Activated naive CD8-positive, alpha-beta T cell treated with anti-CD3 and anti-CD28 coated beads for 36 hours (primary cell): ENCODE measurements at places on chromosomes 3 and 15. TPM values are rescaled to one million over a fixed set of nuclear protein-coding genes. Genes with fewer than 3 reads are reported as not detected.

FBXO40 gene
- not detected for total RNA-seq

TMPRSS7 gene
- total RNA-seq = not detected

MCF2L2 gene
- total RNA-seq = 1.9 TPM

DNA sequence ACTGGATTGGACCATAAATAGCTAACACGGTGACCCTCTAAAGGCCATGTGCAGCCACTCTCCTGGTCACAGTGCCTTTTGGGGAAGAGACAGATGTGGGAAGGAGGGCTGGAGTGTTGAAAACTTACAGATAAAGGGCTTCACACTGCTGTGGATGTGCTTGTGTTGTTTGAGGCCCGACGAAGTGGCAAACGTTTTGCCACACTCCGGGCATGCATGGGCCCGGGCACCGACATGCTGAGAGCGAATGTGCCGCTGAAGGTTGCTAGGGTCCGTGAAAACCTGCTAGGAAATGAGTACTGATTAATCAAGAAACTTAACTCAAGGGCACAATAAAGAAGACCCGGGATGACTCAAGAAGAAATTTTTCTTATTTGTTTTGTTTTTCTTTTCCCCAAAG is 542.6 kb downstream of the MECOM start:
- no peak overlapping the region for H3K27ac ChIP-seq
- no peak overlapping the region for H3K4me3 ChIP-seq
- no peaks in the 10 kb centered on the region for H3K36me3 ChIP-seq
- H3K27me3 ChIP-seq = peaks cover 4% of the 10 kb centered on the region
- no peaks in the 10 kb centered on the region for H3K4me1 ChIP-seq

GRCh38 chr15:71716990-71717389 is 93.4 kb upstream of the NR2E3 start:
- no peak overlapping the region for H3K4me3 ChIP-seq
- H3K36me3 ChIP-seq = no peaks in the 10 kb centered on the region
- H3K27me3 ChIP-seq = peaks cover 19% of the 10 kb centered on the region
- no peaks in the 10 kb centered on the region for H3K4me1 ChIP-seq
- DNase-seq = no peak
- H3K27ac ChIP-seq = no peak overlapping the region

DNA sequence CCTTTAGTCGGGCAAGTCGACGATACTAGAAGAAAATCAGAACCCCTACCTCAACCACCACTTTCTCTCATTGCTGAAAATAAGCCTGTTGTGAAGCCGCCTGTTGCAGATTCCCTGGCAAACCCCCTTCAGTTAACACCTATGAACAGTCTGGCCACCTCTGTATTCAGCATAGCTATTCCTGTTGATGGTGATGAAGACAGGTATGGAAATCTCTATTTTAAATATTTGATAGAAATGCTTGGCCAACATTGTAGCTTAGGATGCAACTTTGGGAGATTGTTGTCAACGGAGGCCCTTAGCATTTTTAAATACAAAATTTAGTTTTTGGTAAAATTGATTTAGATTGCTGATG is 3.0 kb downstream of the TSC22D2 start:
- peaks cover 44% of the 10 kb centered on the region for H3K4me1 ChIP-seq
- DNase-seq = no peak

DNA sequence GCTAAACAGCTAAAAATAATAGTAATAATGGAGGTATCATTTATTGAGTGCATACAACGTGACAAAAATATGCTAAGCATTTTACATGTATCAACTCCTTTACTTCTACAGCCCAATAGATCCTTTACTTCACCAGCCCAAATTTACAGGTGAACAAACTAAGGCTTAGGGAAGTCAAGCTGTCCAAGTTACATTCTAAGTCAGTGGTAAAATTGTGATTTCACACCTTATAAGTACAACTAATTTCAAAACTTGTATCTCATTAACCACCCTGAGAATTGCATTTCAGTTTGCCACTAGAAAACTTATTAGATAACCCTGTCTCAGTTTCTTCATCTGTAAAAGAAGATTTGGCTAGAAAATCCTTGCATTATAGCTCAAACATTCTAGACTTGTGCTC is 10.7 kb downstream of the SLC33A1 start:
- peaks cover 29% of the 10 kb centered on the region for H3K4me1 ChIP-seq
- peaks cover 8% of the 10 kb centered on the region for H3K36me3 ChIP-seq
- H3K4me3 ChIP-seq = no peak overlapping the region
- no peak for DNase-seq
- no peaks in the 10 kb centered on the region for H3K27me3 ChIP-seq

- no peaks in the 10 kb centered on the region for H3K27me3 ChIP-seq
- H3K27ac ChIP-seq = no peak overlapping the region
- no peaks in the 10 kb centered on the region for H3K4me1 ChIP-seq
- H3K36me3 ChIP-seq = no peaks in the 10 kb centered on the region
- H3K4me3 ChIP-seq = no peak overlapping the region
- DNase-seq = no peak
Observed at GRCh38 chr3:83033133-83033532, 1271.7 kb upstream of the GBE1 start.

DNA sequence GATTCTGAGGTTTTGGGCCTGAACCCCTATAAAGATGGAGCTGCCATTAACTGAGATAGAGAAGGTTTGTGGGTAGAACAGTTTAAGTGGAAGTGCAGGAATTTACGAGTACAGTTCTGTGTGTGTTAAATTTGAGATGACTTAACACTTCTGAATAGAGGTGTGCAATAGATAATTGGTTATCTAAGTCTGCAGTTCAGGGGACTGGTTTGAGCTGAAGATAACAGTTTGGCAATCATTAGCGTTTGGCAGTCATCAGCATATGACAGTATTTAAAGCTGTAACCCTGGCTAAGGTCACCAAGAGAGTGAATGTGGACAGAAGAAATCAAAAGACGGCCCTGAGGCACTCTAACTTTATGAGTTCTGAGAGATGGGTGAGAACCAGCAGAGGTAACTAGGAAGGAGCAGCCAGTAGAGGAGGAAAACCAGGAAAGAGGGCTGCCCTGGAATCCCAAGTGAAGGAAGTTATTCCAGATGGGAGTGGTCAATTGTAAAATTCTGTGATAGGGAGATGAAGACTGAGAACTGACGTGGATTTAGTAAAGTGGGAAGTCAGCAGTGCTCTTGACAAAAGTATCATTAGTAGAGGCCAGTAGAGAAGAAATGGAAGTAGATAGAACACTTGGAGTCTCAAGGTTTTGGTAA is 8.1 kb downstream of the MYNN start:
- peak overlapping the region; percentile 39 for H3K27ac ChIP-seq
- DNase-seq = no peak
- H3K4me3 ChIP-seq = no peak overlapping the region
- no peaks in the 10 kb centered on the region for H3K27me3 ChIP-seq
- H3K4me1 ChIP-seq = peaks cover 42% of the 10 kb centered on the region

DNA sequence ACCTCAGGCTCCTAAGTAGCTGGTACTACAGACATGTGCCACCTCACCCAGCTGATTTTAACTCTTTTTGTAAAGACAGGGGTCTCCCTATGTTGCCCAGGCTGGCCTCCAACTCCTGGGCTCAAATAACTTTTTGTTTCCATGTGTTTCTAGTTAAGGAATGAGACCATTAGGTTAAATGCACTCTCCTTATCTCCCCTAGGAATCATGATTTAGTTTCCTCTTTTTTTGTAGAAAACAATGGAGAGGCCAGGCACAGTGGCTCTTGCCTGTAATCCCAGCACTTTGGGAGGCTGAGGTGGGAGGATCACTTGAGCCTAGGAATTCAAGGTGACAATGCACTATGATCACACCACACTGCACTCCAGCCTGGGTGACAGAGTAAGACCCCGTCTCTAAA is 198.8 kb upstream of the C2CD4B start:
- H3K27me3 ChIP-seq = peaks cover 49% of the 10 kb centered on the region
- no peak overlapping the region for H3K27ac ChIP-seq
- H3K4me3 ChIP-seq = no peak overlapping the region
- H3K36me3 ChIP-seq = no peaks in the 10 kb centered on the region
- no peaks in the 10 kb centered on the region for H3K4me1 ChIP-seq
- DNase-seq = no peak
